ENCODE measurements at places on chromosomes 4 and X.

DNA sequence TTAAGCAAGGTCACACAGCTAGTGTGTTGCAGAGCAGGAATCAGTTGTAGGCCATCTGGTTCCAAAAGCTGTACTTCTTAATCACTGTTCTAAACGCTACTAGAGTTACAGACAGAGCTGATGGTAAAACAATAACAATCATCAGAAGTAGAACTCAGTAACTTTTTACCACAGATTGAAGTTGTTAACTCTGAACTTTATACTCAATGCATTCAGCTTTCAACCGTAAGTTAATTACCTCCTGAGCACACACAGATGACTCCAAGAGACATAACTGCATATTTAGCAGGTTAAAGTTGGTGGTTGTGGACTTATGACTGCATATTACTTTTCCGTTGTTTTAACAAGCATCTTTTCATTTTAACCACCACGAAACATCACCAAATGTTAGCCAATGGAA lies 127.3 kb downstream of the PRSS12 start:
- DNase-seq, result no peak

- no peak for DNase-seq
Measured at GRCh38 chrX:14729058-14729457, 143.8 kb downstream of the FANCB start.

DNA sequence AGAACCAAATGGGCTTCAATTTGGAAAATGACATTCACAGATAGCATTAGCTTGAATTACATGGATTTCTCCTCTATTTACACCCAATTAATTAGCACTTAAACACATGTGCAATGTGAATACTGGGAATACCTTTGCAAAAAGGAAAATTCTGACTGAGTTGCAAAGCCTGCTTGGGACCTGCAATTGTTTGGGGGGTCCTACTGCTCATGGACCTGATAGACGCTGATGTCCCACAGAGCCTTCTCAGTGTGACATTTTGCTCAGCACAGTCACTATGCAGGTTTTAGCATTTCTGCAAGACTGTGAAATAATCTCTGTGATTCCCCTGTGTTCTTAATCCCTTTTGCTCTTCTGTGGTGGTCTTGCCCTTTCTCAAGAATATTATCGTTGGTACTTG lies 101.2 kb upstream of the PGRMC2 start:
- no peak for DNase-seq

DNA sequence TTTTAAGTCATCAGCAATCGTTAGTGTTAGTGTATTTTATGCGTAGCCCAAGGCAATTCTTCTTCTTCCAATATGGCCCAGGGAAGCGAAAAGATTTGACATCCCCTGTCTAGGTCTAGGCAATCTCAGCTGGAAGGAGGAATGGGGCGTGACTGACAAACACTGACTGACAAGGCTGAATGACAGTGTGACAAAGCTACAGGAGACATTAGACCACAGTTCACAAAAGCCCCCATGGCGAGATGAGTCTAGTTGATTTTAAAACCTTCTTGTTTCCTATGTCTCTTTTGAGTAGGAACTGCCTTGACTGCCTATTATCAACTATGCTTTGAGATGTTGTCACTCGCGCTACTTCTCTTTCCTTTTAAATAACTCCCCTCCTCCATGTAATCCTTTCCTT lies 42.3 kb downstream of the QRFPR start:
- no peak for DNase-seq

DNA sequence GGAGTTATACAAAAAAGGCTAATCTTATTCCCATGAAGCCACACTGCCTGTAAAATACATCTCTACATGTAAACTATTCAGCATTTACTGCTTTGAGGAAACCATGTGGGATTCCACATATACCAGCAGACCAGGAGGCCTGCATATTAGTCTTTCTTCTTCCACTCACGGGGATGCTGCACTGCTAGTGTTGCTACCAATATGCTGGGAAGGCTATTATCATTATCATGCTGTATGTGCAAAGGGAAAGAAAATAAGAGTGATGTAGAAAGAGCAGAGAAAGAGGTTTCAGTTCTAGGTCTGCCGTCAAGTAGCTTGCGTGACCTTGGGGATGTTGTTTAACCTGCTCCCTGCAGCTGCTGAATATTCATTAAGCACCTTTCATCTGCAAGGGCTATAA lies 61.0 kb downstream of the MGST2 start:
- no peak for DNase-seq

- no peak for DNase-seq
Measured at GRCh38 chrX:150229481-150229880, 133.6 kb upstream of the MAMLD1 start.

- DNase-seq, result no peak
Measured at GRCh38 chr4:23945451-23946017, 55.7 kb upstream of the PPARGC1A start.

DNA sequence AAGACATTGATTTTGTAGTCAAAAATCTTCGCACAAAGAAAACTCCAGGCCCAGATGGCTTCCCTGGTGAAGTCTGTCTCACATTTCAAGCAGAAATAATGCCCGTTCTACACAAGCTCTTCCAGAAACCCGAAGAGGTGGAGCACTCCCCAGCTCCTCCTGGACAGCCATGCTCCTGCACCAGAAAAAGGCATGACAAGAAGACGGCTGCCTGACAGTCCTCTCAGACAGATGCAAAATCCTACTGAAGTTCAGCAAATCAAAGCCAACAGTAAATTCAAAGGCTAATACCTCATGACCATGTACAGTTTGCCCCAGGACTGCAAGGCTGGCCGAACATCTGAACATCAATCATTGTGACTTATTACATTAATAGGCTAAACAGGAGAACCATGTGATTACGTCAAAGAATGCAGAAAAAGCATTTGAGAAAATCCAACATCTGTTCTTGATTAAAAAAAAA lies 30.8 kb upstream of the MXD4 start:
- no peak for DNase-seq

- DNase-seq, result no peak
Measured at GRCh38 chr4:184439856-184440594, 34.3 kb downstream of the IRF2 start.

DNA sequence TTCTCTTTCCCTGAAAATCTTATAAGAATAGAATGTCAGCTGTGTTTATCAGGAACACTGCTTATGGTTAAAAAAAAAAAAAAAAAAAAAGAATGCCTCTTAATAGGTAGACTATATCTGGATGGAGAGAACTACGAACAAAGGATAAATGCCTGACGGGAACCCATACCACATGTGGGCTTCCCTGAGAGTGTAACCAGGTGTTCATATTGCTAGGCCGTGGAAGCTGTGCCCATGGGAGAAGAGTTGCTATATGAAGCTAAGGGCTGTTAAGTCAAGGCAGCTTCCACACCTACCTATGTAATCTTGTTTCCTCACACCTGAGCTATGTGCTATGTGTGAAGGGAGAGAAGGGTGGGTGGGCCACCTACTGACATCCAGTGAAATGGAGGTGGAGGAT lies 27.3 kb downstream of the TMEM184C start:
- DNase-seq, result no peak

DNA sequence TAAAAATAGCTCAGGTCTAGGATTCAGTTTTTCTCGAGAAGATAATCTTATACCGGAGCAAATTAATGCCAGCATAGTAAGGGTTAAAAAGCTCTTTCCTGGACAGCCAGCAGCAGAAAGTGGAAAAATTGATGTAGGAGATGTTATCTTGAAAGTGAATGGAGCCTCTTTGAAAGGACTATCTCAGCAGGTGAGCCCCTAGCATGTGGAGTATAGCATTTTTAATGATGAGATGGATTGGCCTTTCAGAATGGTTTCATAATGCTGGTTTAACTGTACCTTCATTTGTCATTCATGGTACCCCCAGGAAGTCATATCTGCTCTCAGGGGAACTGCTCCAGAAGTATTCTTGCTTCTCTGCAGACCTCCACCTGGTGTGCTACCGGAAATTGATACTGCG lies 79.4 kb downstream of the SLC10A6 start:
- no peak for DNase-seq

DNA sequence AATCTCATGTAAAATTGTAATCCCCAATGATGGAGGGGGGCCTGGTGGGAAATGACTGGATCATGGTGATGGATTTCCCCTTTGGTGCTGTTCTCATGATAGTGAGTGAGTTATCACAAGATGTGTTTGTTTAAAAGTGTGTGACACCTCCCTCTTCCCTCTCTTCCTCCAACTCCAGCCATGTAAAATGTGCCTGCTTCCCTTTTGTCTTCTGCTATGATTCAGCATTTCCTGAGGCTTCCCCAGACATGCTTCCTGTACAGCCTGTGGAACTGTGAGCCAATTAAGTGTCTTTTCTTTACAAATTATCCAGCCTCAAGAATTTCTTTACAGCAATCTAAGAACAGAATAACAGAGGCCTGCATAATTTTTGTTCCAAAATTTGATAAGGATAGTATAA lies 85.2 kb downstream of the ANAPC10 start:
- no peak for DNase-seq

DNA sequence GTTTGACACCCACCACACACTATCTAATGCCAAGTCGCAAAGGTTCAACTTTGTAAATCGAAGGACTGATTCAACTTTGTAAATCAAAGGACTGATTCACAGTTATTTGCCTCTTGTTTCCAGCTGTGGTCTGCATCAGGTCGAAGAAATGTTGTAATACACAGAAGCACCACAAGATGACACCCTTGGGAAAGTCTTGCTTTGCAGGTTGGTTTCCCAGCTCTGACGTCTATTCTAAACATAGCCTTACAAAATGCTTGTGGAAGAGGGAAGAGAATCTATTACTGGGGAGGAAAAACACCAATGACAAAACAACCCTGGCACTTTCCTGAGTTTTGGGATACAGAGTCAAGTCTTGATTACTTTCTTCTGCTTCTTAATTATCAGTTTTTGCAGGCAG lies 35.3 kb downstream of the SUPT20HL1 start:
- DNase-seq, result no peak

DNA sequence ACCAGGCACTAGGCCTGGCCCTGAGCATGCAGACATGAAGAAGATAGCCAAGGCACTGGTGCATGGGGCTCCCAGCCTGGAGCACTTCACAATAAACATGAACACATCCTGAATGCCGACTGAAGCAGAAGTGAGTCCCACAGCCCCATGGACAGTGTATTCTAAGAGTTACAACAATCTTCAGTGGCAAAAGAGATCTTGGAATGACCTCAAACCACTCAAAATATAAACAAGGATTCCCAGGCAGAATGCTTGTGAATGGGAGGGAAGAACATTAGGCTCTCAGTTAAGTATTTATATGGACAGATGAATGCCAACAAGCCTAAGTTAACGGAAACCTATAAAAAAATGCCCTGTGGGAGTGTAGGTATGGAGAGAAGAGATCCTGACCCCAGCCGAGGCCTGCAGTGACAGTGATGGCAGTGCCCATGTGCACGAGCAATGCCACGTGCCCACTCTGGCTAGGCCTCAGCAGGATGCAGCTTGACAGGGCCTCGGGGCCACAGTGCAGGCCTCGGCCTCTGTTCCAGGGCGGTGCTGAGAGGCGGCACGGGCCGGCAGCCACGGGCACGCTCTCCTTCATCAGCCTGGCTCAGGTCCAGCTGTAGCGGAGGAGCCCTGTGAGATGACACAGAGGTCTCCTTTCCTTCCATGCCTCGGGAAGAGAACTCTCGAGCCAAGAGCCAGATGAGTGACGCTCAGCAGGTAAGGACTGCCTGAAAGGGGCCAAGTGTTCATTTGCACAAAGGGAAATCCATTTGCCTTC lies 49.2 kb downstream of the IRF2 start:
- DNase-seq, result no peak

DNA sequence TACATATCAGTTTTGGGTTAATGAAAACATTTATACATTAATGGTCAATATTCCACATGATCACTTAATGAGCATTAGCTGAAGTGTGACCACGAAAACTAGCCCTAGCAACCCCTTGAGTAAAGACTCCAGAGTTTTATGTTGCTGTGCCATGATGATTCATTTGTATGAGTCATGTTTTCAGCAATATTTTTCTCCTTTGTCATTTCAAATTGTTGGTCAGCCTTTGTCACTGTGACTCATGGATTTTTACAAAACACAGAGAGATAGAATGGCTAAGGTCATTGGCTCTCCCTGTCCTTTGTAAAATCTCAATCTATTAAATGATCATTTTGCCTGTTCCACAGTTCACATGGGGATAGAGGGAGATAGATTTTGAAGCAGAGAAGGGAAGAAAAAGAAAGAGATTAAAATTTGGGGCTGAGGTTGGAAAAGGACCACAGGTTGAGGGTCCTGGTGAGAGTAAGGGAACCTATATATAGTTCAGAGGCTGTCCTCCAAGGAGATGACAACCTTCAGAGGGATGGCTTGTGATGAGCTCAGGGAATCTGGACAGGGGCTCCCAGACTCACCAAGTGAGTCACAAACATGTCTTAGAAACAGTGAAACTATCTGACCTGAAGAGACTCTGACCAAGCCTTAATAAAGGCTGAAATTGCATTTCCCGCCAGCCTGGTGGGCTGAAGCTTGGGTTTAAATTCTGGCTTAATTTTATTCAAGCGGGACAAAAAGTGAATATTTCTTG lies 25.6 kb downstream of the NR0B1 start:
- no peak for DNase-seq

DNA sequence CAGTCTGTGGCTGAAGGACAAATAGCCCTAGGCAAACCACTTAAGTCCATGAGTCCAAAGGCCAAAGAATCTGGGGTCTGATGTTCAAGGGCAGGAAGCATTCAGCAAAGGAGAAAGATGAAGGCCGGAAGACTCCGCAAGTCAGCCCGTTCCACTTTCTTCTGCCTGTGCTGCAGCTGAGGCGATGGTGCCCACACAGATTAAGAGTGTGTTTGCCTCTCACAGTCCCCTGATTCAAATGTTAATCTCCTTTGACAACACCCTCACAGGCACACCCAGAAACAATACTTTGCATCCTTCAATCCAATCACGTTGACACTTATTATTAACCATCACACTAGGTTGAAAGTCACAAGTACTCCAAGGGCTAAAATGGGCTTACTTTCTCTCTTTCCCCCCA lies 605.4 kb upstream of the GNPDA2 start:
- no peak for DNase-seq

GRCh38 chrX:119251386-119251785 lies 15.3 kb downstream of the PGRMC1 start:
- DNase-seq, result no peak

DNA sequence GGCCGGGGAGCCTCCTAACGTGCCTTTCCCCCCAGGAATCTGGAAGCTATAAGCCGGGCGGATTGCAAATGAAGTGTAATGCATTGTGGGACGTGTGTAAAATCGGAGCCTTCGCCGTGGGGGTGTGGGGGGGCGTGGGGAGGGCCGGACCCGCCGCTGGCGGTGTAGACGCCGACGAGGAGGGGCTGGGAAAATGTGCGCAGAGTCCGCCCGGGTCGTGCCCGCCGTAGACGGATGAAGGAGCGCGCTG lies 1.3 kb downstream of the STOX2 start:
- DNase-seq, result no peak

- DNase-seq, result no peak
Measured at GRCh38 chr4:87489678-87490077, 39.5 kb downstream of the SPARCL1 start.

All from stimulated activated CD4-positive, alpha-beta T cell treated with anti-CD3 and anti-CD28 coated beads, Interleukin-4, amount 100 ng/mL, for 4 hours (primary cell).